ENCODE measurements at places on chromosomes 6 and 20.

- no peak for DNase-seq
These were observed 282.8 kb upstream of the SASH1 start for GRCh38 chr6:148059869-148060268.

GRCh38 chr6:168182366-168182765, 103.4 kb upstream of the FRMD1 start:
- DNase-seq: no peak

GRCh38 chr6:127515234-127515793, 3.8 kb downstream of the MTCL3 start:
- DNase-seq: no peak

- DNase-seq: no peak
These were observed 185.8 kb upstream of the PRDM1 start for GRCh38 chr6:105900125-105900937.

DNA sequence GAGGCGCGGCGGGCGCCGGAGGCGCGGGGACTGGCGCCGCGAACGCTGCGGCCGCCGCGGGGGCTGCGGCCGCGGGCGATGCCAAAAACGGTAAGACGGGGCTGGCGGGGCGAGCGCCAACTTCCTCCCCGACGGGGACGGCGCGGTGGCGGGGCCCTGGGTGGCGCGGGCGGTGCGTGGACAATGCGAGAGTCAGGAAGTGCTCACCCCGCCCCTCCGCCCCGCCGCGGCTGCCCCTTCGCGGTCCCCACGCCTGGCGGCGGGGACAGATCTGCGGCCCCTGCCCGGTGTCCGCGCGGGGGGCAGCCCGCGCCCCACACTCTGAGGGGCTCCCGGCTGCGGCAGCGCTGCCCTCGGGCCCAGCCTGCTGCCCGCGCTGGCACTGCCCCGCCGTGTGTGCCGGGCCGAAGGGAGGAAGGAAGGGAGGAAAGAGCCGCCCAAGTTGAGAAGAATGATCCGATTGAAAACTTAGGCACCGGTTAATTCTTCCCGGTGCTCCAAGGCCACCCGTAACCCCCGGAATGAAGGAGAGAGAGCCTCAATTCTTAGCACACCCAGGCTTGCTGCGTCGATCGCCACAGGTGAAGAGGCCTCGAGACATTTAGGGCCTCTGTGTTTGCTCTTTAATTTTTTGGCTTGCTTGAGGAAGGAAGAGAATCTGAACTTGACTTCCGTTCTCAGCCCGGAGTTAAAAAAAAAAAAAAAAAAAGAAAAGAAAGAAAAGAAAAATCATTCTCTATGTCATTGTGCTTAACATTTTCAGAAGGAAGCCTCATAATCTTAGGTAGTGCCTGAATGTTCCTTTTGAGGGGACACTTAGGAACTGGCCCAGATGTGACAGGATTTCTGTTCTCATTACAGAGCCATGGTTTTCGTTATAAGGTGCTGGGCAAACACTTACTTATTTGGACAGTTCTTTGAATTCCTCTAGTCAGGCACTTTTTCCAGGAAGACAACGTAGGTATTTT, 982 bp downstream of the HECA start:
- peak; percentile 93 for DNase-seq

GRCh38 chr20:48242623-48243022, 457.3 kb upstream of the SULF2 start:
- DNase-seq: no peak

DNA sequence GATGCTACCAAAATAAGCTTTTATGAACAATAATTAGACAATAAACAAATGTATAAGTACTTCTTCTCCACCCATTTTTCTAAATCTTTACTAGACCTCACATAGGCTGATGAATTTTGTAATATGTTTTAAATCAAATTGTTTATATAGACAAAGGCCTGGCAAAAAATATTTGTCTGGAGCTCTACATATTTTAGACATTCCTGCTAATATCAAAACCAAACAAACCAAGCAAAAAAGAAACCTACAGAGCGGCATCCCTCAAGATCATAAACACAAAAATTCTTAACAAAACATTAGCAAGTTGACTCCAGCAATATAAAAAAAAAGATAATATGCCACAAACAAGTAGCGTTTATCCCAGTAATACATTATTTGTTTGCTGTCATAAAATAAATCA, 87.2 kb downstream of the ADAT2 start:
- DNase-seq: no peak

DNA sequence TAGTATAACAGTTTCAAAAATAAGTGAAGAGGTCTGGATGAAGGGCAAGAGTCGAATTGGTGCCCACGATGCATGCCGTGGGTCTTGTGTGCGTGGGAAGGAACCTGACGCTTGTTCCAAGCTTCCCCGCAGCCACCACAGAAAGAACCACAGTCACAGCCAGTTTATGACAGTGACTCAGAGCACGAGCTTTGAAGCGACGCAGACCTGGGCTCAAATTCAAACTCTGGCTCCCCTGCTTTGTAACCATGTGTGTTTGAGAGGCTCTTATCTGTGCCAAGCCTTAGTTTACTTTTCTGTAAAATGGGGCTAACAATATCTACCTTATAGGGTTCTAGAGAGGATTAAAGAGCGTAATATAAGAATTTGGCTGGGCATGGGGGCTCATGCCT, 65.5 kb downstream of the SYNJ2 start:
- no peak for DNase-seq

GRCh38 chr6:25973923-25974555, 11.4 kb downstream of the TRIM38 start:
- DNase-seq: no peak

GRCh38 chr6:36368921-36369865, 18.3 kb downstream of the ETV7 start:
- DNase-seq: no peak

DNA sequence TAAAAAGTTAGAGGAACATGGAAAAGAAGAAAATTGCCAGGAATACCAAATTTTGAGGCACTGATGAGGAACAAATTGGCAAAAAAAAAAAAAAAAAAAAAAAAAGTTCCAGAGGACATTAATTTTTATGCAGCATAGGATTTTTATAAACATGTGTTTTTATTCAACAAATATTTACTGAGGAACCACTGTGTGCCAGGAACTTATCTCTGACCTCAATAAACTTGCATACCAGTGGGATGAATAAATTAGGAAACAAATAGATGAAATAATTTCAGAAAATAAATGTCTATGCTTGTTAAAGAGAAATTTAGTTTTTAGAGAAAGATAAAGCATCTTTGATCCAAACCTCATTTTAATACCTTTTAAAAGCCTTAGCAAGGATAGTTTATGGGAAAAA, 175.1 kb downstream of the PDE10A start:
- DNase-seq: no peak

Data from mesenteric fat pad (tissue), 1 donor.